ENCODE measurements at places on chromosomes 11 and 22.
A peak's percentile ranks its signal among the peaks of the same experiment; 100 is the strongest.

DNA sequence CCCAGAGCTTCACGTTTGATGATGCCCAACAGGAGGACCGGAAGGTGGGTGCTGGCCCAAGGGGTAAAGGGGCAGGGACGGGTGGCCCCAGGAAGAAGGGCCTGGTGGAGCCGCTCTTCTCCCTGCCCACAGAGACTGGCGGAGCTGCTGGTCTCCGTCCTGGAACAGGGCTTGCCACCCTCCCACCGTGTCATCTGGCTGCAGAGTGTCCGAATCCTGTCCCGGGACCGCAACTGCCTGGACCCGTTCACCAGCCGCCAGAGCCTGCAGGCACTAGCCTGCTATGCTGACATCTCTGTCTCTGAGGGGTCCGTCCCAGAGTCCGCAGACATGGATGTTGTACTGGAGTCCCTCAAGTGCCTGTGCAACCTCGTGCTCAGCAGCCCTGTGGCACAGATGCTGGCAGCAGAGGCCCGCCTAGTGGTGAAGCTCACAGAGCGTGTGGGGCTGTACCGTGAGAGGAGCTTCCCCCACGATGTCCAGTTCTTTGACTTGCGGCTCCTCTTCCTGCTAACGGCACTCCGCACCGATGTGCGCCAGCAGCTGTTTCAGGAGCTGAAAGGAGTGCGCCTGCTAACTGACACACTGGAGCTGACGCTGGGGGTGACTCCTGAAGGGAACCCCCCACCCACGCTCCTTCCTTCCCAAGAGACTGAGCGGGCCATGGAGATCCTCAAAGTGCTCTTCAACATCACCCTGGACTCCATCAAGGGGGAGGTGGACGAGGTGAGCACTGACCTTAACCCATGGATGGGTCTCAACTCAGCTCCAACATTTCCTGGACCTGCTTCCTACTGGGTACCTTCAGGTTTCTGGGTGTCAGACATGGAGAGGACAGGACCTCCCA, 2.0 kb downstream of the RIC8A start:
- no peak for DNase-seq

- no peak for DNase-seq
Measured at GRCh38 chr11:30481330-30481729, 104.8 kb downstream of the MPPED2 start.

DNA sequence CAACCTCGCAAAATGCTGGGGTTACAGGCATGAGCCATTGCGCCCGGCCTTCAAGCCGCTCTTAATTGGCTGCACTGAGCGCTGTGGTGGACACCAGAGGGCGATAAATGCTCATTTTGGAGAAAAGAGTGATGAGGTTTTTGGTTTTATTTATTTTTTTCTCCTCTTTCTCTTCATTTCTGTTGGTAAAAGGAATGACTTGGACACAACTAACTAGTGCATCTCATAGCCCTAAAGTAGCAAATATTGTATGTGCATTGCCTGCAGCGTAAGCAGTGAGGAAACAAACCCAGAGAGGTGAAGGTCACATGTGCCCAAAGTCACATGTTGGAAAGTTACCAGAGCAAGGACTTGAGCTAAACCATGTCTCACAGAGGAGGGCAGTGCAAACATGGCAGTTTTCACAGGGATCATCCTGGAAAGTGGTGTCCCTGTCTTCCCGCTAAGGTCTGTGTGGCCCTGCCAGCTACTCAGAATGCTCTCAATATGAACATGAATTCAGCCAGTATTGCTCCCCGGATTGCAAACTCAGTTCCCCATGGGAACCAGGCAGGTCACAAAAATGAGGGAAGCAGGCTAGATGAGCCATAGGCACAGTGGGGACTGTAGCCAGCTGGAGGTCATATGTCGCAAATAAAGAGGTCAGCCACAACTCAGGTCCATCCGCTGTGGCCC, 8.6 kb upstream of the CD82 start:
- peak; percentile 89 for DNase-seq

- DNase-seq: peak; percentile 16
Measured at GRCh38 chr11:110971140-110971539, 258.9 kb upstream of the ARHGAP20 start.

- DNase-seq: no peak
Measured at GRCh38 chr11:111674941-111675340, 72.7 kb downstream of the SIK2 start.

DNA sequence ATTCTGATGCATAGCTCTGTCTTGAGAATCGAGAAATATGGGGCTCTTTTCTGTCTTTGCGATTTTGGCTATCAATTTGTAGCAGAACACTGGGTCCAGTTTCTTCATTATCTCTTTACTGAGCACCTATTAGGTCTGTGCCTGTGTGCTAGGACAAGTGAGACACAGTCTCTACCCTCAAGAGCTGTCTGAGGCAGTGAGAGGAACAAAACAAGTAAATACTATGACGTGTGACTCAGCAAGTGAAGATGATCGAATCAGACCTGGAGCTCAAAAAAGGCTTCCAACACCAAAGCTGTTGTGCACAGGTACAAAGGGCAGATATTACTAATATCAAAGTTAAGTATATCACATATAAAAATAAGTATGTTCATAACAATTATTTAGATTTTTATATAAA, 52.4 kb downstream of the LGR4 start:
- peak; percentile 65 for DNase-seq

DNA sequence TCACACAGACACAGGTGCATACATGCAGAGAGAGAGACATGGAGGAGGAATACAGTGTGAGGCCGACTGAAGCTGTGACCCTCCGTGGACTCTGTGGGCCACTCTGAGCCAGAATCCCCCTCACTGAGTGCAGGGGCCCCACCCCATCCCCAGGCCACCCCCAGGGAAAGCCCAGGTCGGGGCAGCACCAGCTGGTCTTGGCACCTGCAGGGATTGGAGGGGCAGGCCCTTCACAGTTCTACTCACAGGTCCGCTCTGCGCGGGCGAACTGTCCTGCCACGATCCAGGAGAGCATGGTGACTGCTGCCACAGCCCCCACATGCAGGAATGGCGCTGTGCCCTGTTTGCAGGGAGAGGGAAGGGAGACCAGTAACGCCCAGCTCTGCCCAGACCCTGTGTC, 16.3 kb upstream of the KLHL35 start:
- no peak for DNase-seq

DNA sequence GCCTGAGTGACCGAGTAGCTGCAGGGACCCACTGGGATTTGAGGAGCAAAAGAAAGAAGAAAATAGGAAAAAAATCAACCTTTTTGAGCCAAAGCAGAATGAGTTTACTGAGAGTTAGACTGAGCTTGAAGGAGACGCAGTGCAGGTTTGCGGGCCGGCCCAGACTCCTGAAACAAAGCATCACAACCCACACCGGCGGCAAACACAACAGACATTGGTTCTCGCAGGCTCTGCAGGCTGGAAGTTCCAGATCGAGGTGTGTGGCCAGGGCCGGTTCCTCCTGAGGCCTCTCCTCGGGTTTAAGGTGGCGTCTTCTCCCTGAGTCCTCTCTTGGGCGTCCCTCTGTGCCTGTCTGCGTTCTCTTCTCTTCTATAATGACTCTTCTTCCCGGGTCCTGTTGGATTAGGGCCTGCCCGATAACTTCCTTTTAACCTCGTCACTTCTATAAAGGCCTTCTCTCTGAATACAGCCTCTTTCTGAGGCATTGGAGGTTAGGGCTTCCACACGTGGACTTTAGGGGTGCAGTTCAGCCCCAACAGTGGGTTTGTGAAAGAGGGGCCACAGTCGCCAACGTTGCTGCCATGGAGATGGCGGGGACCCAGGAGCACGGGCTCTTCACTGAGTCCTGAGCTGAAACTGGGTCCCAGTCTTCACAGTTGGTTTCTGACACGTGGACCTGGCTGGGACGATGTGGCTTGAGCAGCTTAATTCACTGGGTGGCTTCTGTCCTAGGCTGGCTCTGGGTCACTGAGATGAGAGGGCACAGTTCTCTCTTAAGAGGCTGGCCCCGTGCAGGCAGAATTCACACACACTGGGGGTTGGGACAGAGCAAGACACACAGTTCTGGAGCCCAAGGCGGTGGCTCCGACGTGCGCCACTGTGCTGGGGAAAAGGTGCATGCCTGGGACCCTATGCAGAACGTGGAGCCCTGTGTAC, 1047.7 kb downstream of the BRD1 start:
- no peak for DNase-seq

DNA sequence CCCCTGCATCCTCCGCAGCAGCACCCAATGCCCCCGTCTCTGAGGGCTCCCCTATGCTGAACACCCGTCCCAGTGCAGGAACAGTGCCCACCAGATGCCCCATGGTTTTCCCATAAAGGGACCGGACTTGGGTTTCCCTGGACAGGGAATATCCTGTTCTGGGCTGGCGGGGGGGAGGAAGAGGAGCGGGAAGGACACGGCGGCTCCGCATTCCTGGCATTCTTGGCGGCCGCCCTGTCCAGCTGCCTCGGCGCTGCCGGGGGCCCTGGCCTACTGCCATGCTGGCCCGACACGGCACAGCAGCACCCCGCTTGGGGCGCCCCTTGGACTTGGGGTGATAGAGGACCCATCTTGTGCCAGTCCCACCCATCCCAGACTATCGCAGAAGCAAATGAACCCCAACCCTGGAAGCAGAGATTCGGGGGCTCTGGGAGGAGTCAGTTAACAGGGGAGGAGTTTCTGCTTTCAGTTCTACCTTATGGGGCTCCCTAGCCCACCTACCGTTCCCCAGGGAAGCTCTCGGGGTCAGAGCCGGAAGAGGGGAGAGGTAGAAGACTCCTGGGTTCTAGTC, 23.7 kb upstream of the CBX7 start:
- DNase-seq: no peak

- peak; percentile 80 for DNase-seq
Measured at GRCh38 chr22:43273902-43274484, 69.2 kb downstream of the SCUBE1 start.

DNA sequence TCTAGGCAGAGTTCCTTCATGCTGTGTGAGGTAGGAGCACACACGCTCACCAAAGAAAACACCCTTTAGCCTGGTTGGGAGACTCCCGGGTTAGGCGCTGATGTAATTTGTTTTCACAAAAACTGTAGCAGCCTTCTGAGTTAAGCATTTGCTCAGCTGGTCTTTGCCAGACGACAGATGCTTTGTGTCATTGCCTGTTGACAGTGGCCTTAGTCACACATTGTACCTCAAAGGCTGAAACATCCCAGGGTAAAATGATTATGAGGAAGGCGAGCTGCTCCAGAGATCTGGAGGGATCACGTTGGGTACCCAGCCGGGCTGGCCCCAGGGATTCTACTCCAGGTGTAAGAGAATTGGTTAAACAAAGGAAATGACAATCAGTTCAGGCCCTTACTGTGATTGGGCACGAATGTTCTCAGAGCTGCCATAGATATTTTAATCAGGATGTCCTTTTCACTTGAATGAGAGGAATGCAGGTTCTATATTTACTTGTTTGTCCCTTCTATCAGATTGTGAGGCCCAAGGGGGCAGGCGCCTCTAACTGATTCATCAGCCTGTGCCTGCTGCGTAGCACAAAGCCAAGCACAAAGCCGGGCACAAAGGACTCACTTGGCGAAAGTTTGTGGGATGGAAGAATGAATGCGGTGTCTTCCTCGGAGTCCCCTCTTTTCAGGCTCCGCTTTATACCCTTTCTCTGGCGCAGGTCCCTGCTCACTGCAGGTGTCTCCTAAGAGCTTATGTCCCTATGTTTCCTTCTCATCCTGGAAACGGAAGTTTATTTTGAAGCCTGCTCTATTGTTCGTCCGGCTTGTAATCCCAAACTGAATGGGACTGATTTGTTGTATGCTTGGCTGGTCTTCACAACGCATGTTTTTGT, 47.1 kb downstream of the ADM start:
- no peak for DNase-seq

- no peak for DNase-seq
Measured at GRCh38 chr22:27966168-27967064, 47.4 kb upstream of the PITPNB start.

- DNase-seq: no peak
Measured at GRCh38 chr22:49212002-49212401, 615.7 kb downstream of the BRD1 start.

- DNase-seq: no peak
Measured at GRCh38 chr22:41899110-41899509, 15.8 kb downstream of the SHISA8 start.

- DNase-seq: no peak
Measured at GRCh38 chr22:29109822-29110221, 37.0 kb downstream of the KREMEN1 start.

DNA sequence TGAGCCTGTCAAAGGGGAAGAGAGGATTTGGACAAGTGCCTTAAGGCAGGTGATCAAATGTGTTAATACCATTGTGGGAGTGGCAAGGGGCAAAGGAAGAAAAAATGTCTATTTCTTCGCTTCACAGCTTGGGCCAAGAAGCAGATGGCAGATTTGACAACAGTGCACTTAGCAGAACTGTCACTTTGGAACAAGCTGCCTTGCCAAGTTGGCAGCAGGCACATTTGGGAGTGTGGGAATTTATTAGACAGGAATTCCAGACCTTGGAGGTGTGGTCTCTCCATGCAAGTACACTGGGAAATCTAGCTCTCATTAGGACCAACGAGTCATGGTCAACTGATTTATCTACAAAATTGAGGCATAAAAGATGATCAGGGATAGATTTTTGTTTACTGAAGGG, 265.1 kb downstream of the NELL1 start:
- DNase-seq: no peak

Data from hematopoietic multipotent progenitor cell treated with erythropoietin and hydrocortisone succinate and interleukin-3 and kit ligand, for 6 days (in vitro differentiated cells).